ENCODE measurements at places on chromosomes 2 and 18.
A peak's percentile ranks its signal among the peaks of the same experiment; 100 is the strongest.

- peak; percentile 55 for DNase-seq
Observed at GRCh38 chr2:230924470-230925341, at the start of gene GPR55. Gene GPR55, minus strand, starts transcription at chr2:230925242. Its CDS starts 14,280 bp downstream, at chr2:230910962.

GRCh38 chr18:72104851-72105250 is 439.3 kb downstream of the CBLN2 start:
- no peak for DNase-seq

DNA sequence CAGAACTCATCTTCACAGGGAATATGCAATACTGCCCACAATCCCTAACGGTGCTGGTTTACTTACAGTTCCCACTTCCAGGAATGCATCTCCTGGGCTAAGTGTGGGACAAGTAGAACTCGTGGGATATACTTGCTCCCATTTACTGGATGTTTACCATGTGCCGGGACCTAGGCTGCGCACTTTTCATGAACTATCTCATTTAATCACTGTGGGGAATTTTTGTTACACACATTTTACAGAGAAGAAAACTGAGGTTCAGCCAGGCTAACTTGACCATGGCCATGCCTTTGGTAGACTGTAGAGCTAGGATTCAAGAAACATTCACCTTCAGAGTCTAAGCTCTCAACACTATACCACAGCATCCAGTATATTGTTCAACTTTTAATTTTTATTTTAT is 24.4 kb upstream of the MBOAT2 start:
- no peak for DNase-seq

DNA sequence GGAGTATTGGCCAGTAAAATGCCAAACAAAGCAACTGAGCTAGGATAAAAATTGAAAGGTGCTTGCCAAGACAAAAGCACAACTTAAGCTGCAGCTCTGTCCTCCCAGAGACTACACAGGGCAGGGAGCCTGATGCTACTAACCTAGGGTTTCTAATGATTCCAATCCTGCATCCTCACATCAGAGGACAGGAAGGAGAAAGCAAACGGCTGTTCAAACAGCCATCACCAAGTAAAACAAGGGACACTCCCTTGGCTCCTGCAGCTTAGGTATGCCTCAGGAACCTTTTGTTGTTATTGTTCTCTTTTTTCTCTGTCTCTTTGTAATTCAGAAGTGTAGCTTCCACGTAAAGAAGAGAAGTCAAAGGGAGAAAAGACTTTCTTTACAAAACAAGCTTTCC is 99.5 kb downstream of the TCF4 start:
- DNase-seq, result no peak

- no peak for DNase-seq
Observed at GRCh38 chr18:13546638-13547037, 179.7 kb downstream of the FAM210A start.

DNA sequence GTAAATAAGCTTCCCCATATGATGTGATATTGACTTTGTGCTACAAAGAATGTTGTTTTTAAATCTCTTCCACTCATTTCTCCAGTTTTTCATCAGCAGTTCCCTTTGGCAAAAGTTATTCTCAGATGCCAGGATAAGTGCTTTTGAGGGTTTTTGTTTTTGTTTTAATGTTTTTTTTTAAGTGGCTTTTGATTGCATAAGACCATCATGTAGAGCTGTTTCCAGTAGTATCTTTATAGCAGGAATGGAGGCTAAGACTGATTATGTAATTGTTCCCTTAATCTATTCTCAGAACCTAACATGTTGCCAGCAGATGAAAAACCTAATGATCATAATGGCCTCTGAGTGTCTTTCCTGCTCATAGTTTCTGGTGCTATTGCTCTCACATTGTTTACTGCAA is 77.9 kb downstream of the CABLES1 start:
- no peak for DNase-seq

DNA sequence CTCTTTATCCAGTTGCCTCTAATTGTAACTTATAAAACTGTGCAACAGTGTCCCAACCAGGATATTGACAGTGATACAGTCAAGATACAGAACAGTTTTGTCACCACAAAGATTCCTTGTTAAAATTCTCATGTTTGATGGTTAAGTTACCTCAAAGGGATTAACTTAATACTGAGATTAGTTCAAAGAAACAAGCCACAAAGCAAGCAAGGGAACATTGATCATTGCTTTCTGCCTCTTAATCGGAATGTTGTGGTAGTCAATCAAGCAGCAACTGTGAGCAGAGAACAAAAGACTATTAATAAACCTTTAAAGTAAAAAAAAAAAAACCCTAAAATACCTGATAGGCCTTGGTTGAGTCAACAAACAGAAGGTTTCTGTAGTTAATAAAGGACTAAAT is 352.3 kb downstream of the PARD3B start:
- DNase-seq, result no peak

Data from naive thymus-derived CD8-positive, alpha-beta T cell (primary cell).